ENCODE measurements at places on chromosomes 2 and 18.

DNA sequence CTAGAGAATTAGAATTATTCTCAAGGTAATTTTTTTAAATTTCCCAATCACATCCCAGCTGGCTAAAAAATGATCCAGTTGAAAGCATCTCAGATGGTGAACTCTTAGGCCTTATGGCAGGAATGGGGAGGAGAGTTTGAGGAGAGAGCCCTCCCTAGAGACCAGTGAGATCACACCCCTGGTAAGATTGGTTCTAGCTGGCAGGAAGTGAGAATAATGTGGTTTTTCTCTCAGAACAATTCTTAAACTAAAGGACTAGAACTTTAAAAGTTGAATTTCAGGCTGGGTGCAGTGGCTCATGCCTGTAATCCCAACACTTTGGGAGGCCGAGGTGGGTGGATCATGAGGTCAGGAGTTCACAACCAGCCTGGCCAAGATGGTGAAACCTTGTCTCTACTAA lies 120.2 kb downstream of the MYO3B start:
- DNase-seq: no peak

GRCh38 chr2:160175169-160176134 lies 24.6 kb downstream of the ITGB6 start:
- DNase-seq: no peak

DNA sequence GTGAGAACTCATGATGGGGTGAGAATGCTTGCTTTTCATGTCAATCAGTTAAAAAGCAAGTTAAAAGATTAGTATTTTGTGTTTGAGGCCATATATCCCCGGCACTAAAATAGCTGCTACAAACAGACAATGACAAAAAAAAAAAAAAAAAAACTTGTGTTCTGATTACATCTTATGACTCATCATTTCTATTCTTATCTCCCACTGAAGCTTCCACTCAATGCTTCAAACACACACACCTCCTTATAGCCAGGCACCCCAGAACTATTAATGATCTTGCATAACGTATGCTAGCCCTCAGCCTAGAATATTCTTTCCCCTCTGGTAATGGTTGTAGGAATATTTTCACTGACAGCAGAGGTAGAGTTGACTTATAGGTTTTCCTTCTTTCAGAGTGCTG lies 778.3 kb downstream of the TRIB2 start:
- DNase-seq: no peak

DNA sequence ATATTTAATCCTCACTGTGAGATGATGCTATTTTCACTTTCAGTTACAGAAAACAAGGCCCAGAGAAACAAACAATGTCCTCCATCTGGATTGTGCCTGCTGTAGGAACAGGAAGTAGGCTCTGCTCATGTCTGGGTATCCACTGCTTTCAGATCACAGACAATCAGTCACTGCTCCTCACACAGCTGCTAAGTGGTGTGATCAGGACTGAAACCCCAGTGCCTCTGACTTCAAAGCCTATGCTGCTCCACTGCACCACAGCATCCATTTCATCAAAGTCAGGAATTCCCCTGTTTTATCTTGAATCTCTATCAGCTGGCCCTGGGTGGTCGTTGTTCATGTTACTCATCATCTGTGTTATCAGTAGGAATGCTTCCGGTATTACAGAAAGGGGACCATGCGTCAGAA lies 303.8 kb upstream of the TRIB2 start:
- DNase-seq: no peak

DNA sequence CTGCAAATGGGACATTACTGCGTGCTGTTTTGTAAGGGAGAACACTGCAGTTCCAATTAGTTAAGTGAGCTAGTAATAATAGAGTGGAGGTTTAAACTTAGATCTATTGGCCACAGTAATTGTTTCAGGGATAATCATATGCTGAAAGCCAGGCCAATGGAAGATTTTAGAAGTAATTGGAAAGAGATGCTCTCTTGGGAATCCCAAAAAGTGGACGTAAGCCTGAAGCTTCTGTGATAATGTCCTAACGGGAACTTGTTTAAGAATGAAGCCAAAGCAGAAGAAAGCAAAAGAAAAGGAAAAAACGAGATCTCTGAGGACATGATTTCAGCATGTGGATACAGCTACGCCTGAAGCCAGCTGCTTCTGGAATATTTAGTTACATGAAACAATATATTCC lies 594.6 kb downstream of the SLC4A3 start:
- DNase-seq: no peak

- no peak for DNase-seq
Measured at GRCh38 chr18:30486856-30487255, 555.7 kb downstream of the DSC3 start.

- DNase-seq: no peak
Measured at GRCh38 chr18:11154368-11154989, 5.1 kb upstream of the PIEZO2 start.

GRCh38 chr18:40956213-40956612 lies 998.8 kb upstream of the PIK3C3 start:
- DNase-seq: no peak

DNA sequence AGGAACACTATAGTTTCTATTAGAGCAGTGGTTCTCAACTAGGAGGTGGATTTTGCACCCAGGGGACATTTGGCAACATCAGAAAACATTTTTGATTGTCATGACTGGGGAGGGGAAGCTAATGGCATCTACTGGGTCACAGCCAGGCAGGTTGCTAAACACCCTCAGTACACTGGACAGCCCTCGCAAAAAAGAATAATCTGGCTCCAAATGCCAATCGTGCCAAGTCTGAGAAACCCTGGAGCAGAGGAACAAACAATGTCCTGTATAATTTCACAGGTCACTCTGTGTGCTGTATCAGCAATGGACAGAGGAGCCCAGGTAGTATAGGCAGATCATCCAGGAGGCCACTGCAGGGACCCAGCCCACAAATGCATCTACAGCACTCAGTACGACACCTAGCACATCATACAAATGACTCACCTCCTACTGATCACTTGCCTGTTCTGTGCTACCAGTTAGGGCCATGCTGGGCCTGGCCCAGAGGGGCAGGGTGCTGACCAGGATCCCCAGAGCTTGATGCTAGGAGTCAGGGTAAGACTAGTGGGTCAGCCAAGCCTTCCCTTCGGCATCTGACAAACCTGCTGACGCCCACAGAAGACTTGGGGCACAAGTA lies 37.6 kb downstream of the SFXN5 start:
- no peak for DNase-seq

DNA sequence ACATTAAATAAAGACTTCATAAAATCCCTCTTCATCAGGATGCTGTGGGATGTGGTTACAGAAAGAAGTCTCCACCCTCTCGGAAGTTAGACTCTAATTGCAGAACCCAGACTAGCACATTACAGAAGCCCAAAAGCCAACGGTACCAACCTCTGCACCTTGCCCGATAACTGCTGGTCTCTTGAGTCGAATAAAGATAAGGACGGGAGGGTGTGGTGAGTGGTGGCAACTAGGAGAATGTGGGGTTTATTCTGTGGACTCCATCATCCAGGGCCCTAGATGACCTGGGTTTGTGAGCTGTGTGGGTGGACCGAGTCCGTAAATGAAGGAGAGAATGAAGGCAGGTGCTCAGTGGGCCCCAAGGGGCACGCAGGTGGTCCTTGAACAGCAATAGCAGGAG lies 462.8 kb upstream of the ID2 start:
- DNase-seq: no peak

- DNase-seq: no peak
Measured at GRCh38 chr18:4524096-4524495, 69.0 kb upstream of the DLGAP1 start.

DNA sequence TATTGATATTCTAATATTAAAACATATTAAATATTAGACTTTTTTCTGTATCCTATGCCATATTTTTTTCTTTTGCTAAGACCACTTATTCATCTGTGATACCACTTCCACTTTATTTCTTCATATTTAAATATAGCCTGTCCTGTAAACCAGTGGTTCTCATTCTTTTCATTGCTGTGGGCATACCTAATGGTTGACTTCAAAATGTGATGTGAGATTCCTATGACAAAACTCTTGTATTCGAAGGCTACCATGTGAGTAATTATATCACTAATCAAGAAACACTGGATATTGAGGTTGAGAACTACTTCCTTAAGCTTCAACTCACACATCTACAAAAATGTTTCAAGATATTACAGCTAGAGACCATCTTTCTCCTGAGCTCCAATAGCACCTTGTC lies 3.6 kb downstream of the SCRN3 start:
- DNase-seq: no peak

- no peak for DNase-seq
Measured at GRCh38 chr18:58831606-58832005, 33.1 kb upstream of the ZNF532 start.

- DNase-seq: no peak
Measured at GRCh38 chr2:23609254-23609653, 224.3 kb downstream of the KLHL29 start.

DNA sequence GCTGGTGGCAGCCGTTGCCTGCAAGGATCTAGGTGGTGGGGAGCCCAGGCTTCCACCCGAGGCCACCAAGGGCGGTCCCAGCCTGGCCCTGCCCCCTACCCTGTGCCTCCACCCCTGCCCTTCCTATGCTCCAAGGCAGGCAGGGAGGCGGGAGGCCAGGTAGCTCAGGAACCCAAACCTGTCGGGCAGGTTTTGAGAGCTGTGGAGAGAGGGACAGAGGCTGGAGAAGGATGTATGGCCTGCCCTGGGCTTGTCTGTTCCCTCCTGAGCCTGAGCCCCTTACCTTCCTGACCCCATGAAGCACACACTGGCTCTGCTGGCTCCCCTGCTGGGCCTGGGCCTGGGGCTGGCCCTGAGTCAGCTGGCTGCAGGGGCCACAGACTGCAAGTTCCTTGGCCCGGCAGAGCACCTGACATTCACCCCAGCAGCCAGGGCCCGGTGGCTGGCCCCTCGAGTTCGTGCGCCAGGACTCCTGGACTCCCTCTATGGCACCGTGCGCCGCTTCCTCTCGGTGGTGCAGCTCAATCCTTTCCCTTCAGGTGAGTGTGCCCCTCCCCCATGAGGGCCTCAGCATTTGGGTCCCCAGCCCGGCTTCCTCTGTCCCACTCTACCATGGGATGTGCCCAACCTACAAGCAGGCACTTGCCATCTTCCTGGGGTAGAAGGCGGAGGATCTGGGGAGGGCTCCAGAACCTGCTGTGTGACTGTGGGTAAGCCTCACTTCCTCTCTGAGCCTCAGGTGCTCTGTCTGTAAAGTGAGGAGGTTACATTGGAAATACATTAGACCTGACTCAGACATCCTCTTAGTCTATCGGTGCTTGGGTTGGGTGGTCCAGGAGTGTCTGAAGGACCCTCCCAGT lies at the start of gene PROM2:
TSS of gene PROM2 (plus strand) at position 159 of the 860 bp plus-strand sequence. CDS start at position 296, 137 bp downstream.
- DNase-seq: no peak

- DNase-seq: no peak
Measured at GRCh38 chr18:74511823-74512222, 15.7 kb downstream of the CNDP2 start.

GRCh38 chr2:218323526-218324472 lies 31.5 kb upstream of the TMBIM1 start:
- peak; percentile 69 for DNase-seq

DNA sequence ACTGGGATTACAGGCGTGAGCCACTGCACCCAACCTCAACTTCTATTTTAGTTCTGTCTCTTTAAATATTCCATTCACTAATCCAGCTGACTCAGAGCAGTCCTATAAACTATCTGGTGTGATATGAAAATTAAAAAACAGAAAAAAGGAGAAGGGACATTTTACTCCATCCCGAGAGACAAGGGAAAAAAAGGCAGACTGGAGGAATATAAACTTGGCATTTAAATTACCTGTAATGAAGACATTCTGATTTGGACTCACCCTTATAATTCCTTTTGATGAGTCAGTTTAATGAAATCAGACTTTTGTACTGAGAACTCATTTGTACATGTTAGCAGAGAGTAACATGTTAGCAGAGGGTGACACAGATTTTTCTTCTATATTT lies 74.8 kb upstream of the RIOK3 start:
- no peak for DNase-seq

- no peak for DNase-seq
Measured at GRCh38 chr18:22741318-22741717, 191.8 kb upstream of the RBBP8 start.

- DNase-seq: no peak
Measured at GRCh38 chr2:7857904-7858303, 824.0 kb upstream of the ID2 start.

- no peak for DNase-seq
Measured at GRCh38 chr2:30365201-30365600, 81.8 kb upstream of the LCLAT1 start.

GRCh38 chr2:191895743-191896142 lies 48.9 kb upstream of the CAVIN2 start:
- DNase-seq: no peak

GRCh38 chr2:195029804-195030654 lies 627.0 kb upstream of the SLC39A10 start:
- no peak for DNase-seq

DNA sequence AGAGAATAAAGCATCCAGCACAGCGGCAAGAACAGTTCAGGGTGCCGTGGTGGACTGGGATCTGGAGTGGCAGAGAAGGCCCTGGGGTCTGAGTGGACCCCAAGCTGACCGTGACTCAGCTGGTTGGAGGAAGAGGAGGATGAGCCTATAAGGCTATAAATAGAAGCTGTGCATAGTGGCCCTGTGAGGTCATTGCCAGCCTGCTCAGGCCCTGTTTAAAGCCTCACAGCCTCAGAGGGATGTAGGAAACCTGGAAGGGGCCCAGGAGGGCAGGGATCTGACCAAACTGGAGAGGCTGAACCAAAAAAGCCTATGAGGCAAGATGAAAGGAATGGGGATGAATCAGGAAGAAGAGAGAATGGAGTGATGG lies 11.3 kb upstream of the DES start:
- no peak for DNase-seq

- DNase-seq: no peak
Measured at GRCh38 chr2:159637988-159638501, 21.7 kb upstream of the BAZ2B start.

- DNase-seq: peak; percentile 68
Measured at GRCh38 chr2:127859712-127860085, 1.7 kb upstream of the POLR2D start.

GRCh38 chr2:52776571-52776970 lies 991.0 kb upstream of the CHAC2 start:
- no peak for DNase-seq

- DNase-seq: no peak
Measured at GRCh38 chr2:189337656-189338055, 103.6 kb upstream of the WDR75 start.

- no peak for DNase-seq
Measured at GRCh38 chr18:35711227-35711626, 129.7 kb downstream of the GALNT1 start.

GRCh38 chr2:126345691-126346090 lies 310.3 kb upstream of the GYPC start:
- DNase-seq: no peak

GRCh38 chr2:42809819-42810120 lies 17.4 kb upstream of the HAAO start:
- DNase-seq: peak; percentile 78

Measured in nephron progenitor cell (in vitro differentiated cells).